PC-9 (cell line): ENCODE measurements at places on chromosomes 3 and 15. TPM values are rescaled to one million over a fixed set of nuclear protein-coding genes. Genes with fewer than 3 reads are reported as not detected.
A peak's percentile ranks its signal among the peaks of the same experiment; 100 is the strongest.

Gene RARRES1
- total RNA-seq = 9.3 and 20.5 TPM in 2 replicates

Gene MAGI1
- total RNA-seq = 23.3 and 24.1 TPM in 2 replicates

Gene APOD
- 0.48 TPM in 1 of 2 replicates, not detected in the other for total RNA-seq

Gene LRRC31
- total RNA-seq = not detected in 2 replicates

Gene PIGZ
- total RNA-seq = 2.1 and 5.6 TPM in 2 replicates

GRCh38 chr15:58536414-58536813, 104.6 kb downstream of the LIPC start:
- no peak for DNase-seq
- no peaks in the 10 kb centered on the region for H3K27me3 ChIP-seq
- peaks cover 6% of the 10 kb centered on the region for H3K4me1 ChIP-seq
- H3K4me3 ChIP-seq = no peak overlapping the region

GRCh38 chr3:49553692-49554632, at the start of gene BSN:
BSN (plus strand) TSS chr3:49554477; CDS start chr3:49554603, 126 bp downstream.
- no peaks in the 10 kb centered on the region for H3K36me3 ChIP-seq
- H3K4me3 ChIP-seq = peak within 1 kb of the TSS; percentile 97
- H3K27me3 ChIP-seq = peaks cover 37% of the 10 kb centered on the region

GRCh38 chr3:116453666-116454346, 8.5 kb upstream of the LSAMP start:
- no peaks in the 10 kb centered on the region for H3K27me3 ChIP-seq
- H3K4me1 ChIP-seq = no peaks in the 10 kb centered on the region
- DNase-seq = no peak
- no peak overlapping the region for H3K4me3 ChIP-seq
- no peaks in the 10 kb centered on the region for H3K36me3 ChIP-seq
- H3K27ac ChIP-seq = no peak overlapping the region

Gene SIDT1
- 1.2 and 3.3 TPM in 2 replicates for total RNA-seq

- DNase-seq = no peak
- H3K36me3 ChIP-seq = no peaks in the 10 kb centered on the region
- H3K4me3 ChIP-seq = no peak overlapping the region
- no peak overlapping the region for H3K27ac ChIP-seq
These were observed 64.9 kb downstream of the IQSEC1 start for GRCh38 chr3:13008155-13008995.

Gene GPR171
- total RNA-seq = not detected in 2 replicates

Gene CIAO2A
- total RNA-seq = 72.1 and 76.3 TPM in 2 replicates

DNA sequence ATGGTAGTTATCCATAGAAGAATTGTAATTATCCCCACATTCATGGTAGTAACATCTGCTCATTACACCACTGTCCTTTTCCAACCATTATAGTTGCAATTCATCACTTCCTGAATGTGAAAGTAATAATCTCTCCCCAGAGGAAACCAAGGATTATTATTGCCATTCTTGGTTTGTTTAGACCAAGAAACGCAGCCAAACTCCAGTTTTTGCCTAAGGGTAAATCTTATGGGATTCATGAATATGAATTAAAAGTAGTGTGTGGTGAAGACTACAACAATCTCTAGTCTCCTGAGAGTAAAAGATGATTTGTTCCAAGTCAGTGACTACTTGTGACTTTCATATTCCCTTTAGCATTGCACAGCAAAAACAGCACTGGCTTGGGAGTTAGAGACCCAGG, 45.7 kb upstream of the ABI3BP start:
- H3K27ac ChIP-seq = no peak overlapping the region
- H3K4me1 ChIP-seq = peaks cover 58% of the 10 kb centered on the region
- no peak overlapping the region for H3K4me3 ChIP-seq
- H3K36me3 ChIP-seq = peaks cover 4% of the 10 kb centered on the region; the same call in 1 of the 2 replicates
- H3K27me3 ChIP-seq = no peaks in the 10 kb centered on the region

DNA sequence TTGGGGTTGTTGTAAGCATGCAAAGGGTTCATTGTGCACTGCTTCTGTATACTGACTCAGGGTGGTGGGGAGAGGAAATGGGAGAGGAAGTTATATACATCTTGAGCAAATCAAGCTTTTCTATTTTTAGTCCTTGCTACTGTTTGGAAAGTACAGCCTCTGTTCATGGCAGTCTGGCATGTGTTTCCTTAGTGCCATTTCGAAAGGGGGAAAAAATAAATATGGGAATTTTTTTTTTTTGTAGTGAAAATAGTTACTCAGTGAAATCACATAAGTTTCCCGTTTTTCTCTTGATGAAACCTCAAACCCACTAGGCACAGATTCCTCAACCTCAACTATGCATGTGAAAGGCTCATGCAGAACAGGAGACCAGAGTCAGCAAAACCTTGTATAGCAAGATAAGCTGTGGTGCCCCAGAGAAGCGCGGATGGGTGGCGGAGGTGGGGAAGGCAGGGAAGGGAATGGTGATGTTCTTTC, 353.3 kb downstream of the LPP start:
- no peak for DNase-seq
- H3K4me3 ChIP-seq = no peak overlapping the region
- H3K27ac ChIP-seq = no peak overlapping the region
- H3K4me1 ChIP-seq = no peaks in the 10 kb centered on the region
- no peaks in the 10 kb centered on the region for H3K36me3 ChIP-seq

GRCh38 chr3:11641683-11642430, 1.9 kb downstream of the VGLL4 start:
- no peaks in the 10 kb centered on the region for H3K27me3 ChIP-seq
- no peak for DNase-seq
- H3K27ac ChIP-seq = peak overlapping the region; percentile 66
- no peaks in the 10 kb centered on the region for H3K36me3 ChIP-seq
- H3K4me1 ChIP-seq = peaks cover 25% of the 10 kb centered on the region

DNA sequence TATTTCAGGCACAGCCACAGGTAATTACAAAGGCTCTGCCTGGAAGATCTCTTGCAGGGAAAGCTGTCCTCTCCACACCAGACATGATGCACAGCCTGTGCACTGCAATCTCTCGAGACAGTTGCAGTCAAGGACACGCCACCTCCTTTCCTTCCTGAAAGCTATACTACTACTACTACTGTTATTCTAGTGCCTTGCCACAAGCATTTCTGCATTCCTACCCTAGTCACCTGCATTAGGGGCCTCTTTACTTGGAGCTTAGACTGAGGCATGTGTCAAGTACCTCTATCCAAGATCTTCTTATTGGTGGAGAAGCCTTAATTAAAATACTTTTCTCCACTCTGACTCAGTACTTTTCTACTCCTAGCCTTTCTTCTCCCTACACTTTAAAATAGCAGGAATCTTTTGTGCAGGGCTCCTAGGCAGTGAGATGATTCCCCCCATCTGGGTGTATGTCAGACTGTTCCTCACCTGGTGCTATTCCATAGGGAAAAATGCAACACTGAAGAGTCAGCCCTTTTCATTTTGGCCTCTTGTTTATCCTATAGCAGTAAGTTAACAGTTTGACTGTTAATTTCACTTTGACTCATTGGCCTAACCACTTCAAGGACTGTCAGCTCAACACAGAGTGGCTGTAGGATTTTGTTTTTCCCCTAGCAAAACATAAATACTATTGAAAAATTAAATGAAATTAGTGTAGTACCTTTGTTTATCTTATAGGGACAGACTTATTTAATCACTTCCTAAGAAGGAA, 78.9 kb downstream of the ESYT3 start:
- 0 out of 2 replicates have a peak, but pooled peaks cover 3% of the 10 kb centered on the region for H3K36me3 ChIP-seq
- H3K27me3 ChIP-seq = no peaks in the 10 kb centered on the region
- DNase-seq = no peak
- no peak overlapping the region for H3K4me3 ChIP-seq
- H3K4me1 ChIP-seq = no peaks in the 10 kb centered on the region
